ENCODE measurements at places on chromosomes 3 and 15.

DNA sequence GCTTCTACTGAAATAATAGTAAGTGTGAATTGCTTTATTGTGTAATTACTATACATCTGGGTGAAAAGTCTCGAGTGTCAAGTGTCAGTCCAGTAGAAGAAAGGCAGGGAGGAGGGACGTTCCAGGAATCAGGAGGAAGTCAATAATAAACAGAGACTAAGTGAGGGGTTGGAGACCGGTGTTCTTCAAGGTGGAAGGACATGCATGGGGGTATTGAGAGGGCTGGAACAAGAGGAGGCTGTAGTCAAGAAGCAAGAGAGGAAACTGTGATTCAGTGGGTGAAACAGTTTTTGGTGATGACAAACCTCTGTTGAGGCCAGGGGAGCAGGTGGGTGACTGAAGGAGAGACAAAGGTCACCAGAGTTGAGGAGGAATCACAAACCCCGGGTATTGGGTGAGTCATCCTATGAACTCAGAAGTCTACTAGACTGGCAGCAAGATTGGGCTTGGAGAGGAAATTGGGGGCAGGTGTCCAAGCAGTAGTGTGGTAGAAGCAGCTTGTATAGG, 11.6 kb upstream of the SCAMP5 start:
- DNase-seq: no peak

GRCh38 chr3:127164615-127165014, 28.3 kb upstream of the PRR23E start:
- no peak for DNase-seq

DNA sequence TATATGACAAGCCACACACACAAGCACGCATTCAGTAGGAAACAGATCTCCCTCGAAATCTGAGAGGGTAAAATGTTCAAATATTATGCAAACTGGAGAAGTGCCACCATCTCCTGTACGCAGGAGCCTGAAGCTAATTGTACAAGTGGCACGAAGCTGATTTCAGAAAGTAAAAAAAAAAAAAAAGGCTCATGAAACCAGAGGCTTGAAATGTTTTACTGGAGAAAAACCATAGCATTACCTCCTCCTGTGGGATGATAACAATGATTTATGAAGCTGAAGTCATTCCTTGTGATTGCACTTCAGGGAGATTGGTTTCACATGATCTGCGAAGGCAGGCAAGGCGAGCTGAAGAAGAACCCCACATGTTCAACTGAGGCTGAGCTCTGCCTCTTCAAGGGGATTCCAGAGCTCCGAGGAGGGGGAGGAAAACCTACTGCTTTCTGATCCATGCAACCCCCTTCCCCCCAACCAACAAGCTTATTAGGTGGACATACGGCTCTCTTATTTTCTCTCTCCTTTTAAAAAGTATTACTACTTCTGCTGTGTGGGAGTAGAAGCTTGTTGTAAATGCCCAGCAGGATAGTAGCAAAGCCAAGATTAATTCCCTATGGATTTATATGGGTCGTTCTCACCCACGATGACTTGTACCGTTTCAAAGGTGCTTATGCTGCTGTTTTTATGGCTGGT, 101.1 kb downstream of the GREM1 start:
- peak; percentile 29 for DNase-seq

GRCh38 chr15:34241376-34242330, 16.8 kb downstream of the EMC4 start:
- DNase-seq: no peak

DNA sequence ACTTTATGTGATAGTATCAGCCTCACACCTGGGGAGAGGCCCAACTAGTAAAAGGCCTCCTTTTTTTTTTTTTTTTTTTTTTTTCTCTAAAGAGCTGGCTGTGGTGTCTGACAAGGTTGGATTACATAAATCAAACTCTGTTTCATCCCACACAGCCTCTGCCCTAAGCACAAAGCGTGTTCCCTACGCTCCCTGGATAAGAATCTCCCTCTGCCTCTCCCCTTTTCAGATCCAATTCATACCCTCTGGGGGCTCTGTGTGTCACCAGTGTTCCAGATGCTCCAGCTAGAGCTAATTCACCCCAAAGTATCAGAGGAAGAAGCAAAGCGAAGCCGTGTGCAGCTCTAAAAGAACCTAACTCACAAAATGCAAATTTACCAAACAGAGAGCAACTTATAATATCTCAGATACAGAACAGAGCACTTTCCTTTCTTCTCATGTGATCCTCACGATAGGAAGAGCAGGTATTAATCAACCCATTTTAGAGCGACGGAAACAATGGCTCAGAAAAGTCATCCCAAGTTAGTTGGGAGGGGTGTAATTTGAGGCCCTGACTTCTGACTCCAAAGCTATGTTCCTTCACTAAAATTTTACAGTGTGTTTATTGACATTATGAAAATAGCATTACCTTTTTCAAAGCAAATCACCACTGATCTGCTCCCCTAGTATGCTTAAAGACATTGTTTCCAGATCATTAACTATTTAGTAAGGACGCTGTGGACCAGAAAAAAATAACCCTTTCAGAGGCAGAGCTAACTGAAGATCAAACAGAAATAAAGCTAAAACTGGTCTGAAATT, 12.4 kb downstream of the BMF start:
- no peak for DNase-seq

- no peak for DNase-seq
Measured at GRCh38 chr3:177137774-177138705, 59.2 kb downstream of the TBL1XR1 start.

- DNase-seq: no peak
Measured at GRCh38 chr3:182413682-182414081, 379.6 kb upstream of the ATP11B start.

DNA sequence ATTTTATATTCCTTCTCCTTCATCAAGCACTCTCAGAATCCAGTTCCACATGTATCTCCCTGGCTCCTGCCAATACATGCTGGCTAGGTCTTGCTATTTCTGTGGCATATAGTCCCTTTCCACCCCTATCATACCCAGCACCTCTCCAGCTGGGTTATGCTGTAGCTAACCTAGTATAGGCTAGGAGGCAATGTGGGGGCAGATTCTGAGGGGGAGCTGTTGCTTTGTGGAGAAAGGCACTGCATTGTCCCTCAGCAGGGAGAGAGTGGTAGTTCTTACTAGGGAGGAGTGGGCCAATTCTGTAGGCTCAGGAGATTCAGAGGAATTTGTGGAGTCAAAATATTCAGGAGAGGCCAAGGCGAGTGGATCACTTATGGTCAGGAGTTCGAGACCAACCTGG, 39.4 kb upstream of the UBL7 start:
- DNase-seq: no peak

GRCh38 chr3:195715134-195715533, 5.6 kb upstream of the MUC20 start:
- no peak for DNase-seq

GRCh38 chr3:64687781-64688604, at the start of gene ADAMTS9:
ADAMTS9 (minus strand) TSS chr3:64688000; CDS start chr3:64687657, 343 bp downstream.
- peak; percentile 82 for DNase-seq

GRCh38 chr3:7897655-7898054, 604.0 kb upstream of the LMCD1 start:
- no peak for DNase-seq

- DNase-seq: no peak
Measured at GRCh38 chr15:63596676-63597037, 530 bp upstream of the FBXL22 start.

DNA sequence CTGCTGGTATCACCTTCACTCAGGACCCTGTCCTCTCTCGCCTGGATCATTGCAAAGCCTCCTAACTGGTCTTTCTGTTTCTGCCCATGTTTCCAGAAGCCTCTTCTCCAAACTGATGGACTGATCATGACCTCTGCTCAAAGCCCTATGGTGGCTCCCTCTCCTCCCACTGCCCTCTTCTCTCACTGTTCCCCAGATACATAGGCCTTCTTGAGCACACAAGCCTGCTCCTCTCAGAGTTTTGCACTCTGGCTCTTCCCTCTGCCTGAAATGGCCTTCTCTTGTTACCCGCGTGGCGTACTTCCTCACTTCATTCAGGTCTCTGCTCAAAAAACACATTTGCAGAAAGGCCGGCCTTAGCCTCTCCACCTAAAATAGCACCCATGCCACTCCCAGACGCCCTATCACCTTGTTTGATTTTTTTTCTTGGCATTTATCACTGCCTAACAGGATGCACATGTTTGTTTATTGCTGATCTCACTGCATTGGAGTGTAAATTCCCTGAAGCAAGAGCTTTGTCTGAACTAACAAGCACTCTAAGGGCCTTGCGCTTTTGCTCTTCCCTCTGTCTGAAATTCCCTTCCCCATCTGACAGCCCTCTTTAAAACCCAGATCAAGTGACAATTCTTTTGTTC, 1.4 kb upstream of the ETFA start:
- no peak for DNase-seq

- no peak for DNase-seq
Measured at GRCh38 chr3:170470063-170471016, 51.7 kb downstream of the CLDN11 start.

GRCh38 chr15:78076231-78077052, 1.1 kb downstream of the TBC1D2B start:
- DNase-seq: no peak

- peak; percentile 74 for DNase-seq
Measured at GRCh38 chr15:45162771-45163507, 24.8 kb downstream of the SHF start.

DNA sequence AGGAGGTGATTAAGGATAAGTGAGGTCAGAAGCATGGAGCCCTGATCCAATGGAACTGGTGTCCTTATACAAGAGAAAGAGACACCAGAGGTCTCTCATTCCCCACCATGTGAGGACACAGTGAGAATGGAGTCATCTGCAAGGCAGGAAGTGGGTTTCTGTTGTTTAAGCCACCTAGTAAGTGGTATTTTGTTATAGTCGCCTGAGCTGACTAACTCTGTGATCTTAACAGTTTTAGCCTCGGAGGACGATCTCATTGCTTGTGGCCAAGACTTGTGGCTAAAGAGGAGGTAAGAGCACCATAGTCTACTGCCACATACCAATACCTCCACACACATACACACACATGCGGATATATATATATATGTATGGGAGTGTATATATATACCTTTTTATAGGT, 73.8 kb downstream of the MCTP2 start:
- DNase-seq: no peak

DNA sequence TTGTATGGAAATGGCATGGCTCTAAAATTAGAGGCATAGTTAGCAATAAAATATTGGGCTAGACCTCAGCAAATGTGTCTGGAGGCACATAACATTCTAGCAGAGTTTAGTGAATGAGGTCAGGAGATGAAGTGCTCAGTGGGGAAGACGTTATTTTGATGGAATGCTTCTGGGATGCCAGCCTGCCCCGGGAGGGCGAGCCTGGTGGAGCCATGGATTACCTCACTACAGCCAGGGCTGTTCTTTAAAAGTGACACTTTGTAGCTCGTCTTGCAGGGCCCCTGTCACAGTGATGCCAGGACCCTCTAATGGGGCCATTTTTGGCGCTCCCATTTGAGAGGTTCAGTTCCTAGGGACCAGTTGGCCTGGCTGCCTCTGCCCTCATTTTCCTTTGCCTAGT, 48.5 kb downstream of the PXYLP1 start:
- DNase-seq: no peak

DNA sequence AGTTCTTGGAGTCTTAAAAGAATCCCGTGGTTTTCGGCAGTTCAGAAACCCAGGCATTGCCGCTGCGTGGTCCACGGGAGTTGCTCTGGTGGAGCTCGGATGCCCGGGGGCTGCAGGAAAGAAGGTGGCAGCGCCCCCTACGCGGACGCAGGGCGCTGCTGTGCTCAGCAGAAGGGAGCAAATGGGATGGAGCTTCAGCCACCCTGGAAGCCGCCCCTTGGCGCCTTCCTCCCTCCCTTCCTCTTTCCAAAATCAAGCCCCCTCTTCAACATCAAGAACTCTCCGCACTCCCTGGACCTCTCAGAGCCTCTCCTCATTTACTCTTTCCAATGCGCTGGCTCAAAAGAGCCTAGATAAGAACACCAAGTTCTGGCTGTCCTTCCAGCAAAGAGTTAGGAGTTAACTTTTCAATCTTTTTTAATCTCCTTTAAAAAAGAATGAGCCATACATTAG, 880 bp upstream of the CHRNA7 start:
- DNase-seq: peak; percentile 35

DNA sequence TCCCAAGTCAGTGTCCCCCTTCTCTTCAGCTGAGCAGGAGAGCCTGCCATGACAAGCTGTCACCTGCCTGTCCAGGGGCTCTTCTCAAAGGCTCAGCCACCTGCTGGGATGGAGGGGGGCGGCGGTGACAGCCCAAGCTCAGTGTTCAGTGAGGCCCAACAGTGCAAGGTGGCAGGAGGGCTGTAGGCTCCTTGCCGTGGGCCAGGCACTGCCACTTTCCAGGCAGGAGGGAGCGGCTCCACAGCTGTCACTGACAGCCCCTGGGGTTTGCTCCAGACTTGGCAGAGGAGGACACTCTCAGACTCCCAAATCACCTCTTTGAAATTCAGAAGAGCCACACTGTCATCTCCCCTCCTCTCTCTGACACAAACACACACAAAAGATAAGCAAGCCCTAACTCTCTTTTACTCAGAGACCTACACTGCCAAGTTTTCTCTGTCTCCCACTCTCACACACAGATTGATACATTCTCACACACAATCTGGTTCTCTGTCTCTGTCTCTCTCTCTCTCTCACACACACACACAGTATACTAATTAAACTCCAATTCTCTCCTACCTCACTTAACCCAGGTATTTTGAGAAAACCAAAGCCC, 443.3 kb downstream of the EPHB1 start:
- DNase-seq: no peak
